ENCODE measurements at places on chromosomes 12 and 14. TPM values are rescaled to one million over a fixed set of nuclear protein-coding genes. Genes with fewer than 3 reads are reported as not detected.

DNA sequence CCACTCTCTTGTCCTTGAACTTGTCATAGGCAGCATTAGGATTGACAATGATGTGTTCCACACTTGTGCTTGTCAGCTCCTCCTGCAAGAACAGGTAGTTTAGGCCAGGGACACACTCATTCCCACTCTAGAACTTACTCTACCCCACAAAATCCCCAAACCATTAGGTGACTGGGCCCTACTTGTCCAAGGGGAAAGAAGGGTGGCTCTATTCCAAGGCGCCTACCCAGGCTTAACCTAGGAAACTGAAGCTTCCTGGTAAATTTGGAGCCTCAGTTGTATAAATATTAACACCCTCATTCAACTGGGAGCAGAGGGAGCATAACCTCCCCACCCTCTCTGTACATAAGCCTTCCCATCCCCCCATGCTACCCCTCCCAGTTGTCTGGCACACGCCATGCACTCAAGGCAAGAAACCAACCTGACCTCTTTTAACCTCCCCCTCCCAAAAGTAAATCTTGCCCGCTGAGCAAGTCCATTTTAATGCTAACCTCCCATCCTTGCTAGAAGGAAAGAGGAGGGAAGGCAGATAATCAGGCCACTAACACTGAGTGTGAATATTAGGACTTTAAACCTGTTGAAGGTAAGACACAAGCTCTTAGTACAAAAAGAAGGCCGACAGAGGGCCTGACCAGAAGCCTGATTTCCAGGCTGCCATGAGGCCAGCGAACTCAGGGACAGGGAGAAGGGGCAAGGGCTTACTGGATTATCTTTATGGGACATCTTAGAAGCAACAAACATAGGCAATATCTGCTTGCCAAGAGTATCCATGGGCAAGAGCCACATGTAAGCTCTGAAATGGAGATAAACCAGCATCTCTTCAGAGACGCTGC, 11.0 kb downstream of the DCTN2 start:
- DNase-seq, result no peak

DNA sequence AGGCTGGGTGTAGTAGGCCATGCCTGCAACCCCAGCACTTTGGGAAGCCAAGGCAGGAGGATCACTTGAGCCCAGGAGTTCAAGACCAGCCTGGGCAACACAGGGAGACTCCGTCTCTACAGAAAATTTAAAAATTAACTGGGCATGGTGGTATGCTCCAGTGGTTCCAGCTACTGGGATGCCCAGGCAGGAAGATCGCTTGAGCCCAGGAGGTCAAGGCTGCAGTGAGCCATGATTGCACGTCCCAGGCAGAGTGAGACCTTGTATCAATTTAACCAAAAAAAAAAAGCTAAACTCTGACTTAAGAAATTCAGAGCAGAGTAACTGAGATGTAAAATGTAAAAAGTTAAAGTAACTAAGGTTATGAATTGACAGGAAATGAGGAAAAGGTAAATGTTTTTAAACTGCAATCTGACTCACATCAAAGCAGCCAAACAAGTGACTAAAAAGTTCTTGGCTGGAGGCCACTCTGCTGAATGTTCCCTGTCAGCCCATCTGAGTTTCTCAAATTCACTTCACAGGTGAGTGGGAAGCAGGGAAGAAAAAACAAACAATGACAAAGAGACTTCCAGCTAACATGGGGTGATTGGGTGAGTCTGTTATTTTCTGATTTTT, 21.3 kb downstream of the PRKD1 start:
- DNase-seq, result no peak

DNA sequence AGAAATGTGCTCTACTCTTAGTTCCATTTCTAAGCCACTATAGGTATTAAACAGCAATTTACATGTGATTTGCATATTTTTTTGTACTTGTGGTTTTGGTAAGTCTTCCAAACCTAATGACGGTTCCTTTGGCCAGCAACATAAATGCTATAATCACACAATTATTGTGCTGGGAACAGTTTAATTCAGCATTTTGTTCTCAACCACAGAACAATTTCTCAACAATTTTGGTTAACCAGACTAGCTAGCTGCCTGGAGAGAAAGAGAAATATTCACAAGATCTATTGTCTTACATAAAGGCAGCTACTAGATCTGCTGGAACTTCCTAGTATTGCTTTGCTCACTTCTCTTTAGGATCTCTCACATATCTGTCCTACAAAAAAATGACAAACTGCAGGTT, 265.3 kb downstream of the SOX5 start:
- no peak for DNase-seq

GRCh38 chr14:94426526-94426925, 26.1 kb downstream of the SERPINA11 start:
- no peak for DNase-seq

- DNase-seq, result peak; percentile 66
Measured at GRCh38 chr12:3076730-3077571, at the start of gene TSPAN9. TSS of gene TSPAN9 (plus strand) at chr12:3077379. CDS start at chr12:3201194, 123,815 bp downstream.

- DNase-seq, result no peak
Measured at GRCh38 chr12:62106547-62107185, 153.5 kb upstream of the USP15 start.

- DNase-seq, result peak; percentile 50
Measured at GRCh38 chr12:96912261-96912660, 5.2 kb downstream of the NEDD1 start.

DNA sequence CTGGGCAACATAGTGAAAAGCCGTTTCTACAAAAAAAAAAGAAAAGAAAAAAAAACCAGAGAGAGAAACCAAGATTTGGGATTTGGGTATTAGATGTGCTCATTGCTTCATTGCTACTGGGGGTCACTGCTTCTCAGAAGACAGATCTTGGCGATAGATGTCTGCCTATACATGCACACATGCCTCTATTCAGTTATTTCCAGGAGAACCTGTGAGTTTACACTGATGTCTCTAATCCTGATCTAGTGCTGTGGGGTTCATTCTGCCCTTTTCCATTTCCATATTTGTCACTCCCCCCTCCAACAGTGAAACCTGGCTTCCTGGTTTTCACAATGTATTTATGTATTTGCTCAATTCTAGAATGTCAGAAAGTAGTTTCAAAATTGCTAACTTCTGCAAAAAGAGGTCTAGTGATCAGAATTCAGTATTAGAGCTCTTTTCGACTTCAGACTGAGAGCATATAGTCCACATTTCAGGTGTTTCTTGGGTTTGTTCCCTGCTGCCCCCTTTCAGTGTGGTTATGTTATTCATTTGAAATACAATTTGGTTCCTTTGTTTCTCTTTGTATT, 111.0 kb downstream of the SLC25A47 start:
- DNase-seq, result no peak

DNA sequence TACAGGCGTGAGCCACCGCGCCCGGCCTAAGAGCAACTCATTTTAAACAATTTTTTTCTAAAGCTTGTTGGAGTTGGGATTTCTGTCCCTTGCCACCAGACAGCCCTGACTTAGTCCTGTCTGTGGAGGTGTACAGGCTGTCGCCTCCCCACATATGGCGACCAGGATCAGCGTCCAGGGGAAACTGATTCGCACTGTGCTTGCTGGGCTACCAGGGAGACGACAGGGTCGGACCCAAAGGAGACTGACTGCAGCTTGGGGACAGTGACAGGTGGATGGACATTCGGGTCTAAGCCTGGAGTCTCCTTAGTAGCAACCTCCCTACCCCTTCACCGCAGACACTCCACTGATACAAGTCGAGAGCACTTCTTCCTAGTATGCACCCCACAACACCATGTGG, 40.3 kb downstream of the TRAFD1 start:
- DNase-seq, result no peak

DNA sequence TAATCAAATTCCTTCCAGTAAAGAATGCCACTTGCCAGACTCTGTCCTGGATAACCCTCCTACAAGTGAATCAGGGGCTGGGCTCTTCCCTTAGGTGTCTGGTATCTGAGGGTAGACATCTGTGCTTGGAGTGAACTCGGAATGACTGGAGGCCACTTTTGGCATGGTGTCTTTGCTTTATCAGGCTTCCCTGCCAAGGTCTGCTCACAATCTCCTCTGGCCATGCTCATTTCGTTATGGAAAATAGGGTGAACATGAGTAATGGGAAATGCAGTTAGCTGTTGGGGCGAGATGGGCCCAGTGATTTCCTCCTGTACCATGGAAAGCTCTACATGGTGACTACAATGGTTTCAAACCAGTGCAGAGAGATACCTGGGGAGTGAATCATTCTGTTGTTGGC, 212.9 kb downstream of the NRXN3 start:
- no peak for DNase-seq

DNA sequence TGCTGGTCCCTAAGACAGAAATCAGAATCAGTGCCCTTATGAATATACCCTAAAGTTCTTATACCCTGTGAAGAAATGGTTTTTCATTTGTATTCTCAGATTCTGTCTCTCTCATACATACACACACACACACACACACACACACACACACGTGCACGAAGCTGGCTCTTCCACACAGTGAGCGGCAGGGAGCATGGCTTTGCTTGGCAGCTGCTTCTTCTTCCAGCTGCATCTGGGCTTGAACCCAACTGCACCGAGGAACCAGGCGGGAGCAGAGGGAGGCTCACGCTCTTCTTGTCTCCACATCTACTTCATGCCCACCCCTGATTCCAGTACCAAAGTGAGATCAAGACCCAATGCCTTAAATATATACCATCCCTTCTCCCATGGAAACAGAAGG, 19.4 kb downstream of the GRIN2B start:
- no peak for DNase-seq

DNA sequence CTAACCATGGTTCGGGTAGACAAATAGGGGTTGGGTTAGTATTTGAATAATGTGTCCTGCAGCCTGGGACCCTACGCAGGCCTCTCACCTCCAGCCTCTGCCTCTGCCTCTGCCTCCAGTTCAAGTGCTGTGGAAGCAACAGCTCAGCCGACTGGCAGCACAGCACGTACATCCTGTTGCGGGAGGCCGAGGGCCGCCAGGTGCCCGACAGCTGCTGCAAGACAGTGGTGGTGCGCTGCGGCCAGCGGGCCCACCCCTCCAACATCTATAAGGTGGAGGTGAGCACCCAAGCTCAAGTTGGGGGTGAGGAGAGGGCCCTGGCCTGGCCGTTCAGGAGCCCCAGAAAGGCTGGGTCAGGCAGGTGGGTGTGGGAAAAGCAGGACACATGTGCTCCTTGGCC, 55.9 kb downstream of the TSPAN11 start:
- DNase-seq, result no peak

- no peak for DNase-seq
Measured at GRCh38 chr12:3563966-3564365, 73.0 kb downstream of the PRMT8 start.

- DNase-seq, result no peak
Measured at GRCh38 chr12:94140556-94140955, 7.8 kb upstream of the PLXNC1 start.

DNA sequence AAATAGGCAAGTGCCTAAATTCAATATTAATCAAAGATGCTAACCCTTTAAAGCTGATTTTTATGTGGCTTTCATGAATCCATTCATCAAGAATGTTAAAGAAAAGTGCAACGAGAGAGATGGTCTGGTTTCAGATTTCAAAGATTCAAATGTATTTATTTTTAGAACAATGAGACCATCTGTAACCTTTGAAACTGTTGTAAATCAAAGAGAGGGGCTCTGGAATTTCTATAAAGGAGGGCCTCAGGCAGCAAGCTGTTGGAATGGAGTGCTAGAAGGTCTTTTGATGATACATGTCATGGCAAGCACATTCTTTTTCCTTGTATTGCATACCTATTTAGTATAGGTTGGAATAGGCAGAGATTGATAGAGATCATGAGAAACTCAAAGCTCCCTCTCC, 433.0 kb downstream of the LRIG3 start:
- DNase-seq, result no peak

- DNase-seq, result no peak
Measured at GRCh38 chr12:44377443-44378187, 498.5 kb downstream of the NELL2 start.

DNA sequence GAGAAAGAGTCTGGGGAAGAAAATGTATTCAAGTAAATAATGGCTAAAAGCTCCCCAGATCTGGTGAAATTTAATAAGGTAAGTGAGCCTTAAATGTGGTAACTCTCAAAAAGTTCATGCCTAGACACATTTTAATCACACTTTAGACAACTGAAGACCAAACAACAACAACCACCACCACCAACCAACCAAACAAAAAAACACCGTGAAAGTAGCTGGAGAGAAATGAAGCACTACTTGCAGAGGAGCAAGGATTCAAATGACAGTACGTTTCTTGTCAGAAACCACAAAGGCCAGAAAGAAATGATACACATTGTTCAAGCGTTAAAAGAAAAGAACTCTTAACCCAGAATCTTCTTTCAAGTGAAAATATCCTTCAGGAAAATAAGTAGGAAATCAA, 208.3 kb downstream of the MYRFL start:
- DNase-seq, result no peak

The SUDS3 gene
- total RNA-seq, result 49.7 TPM

- no peak for DNase-seq
Measured at GRCh38 chr12:131085816-131086591, 132.3 kb downstream of the ADGRD1 start.

- DNase-seq, result no peak
Measured at GRCh38 chr12:93378998-93379325, 1.2 kb downstream of the NUDT4 start.

- no peak for DNase-seq
Measured at GRCh38 chr12:115370207-115370606, 686.2 kb upstream of the TBX3 start.

DNA sequence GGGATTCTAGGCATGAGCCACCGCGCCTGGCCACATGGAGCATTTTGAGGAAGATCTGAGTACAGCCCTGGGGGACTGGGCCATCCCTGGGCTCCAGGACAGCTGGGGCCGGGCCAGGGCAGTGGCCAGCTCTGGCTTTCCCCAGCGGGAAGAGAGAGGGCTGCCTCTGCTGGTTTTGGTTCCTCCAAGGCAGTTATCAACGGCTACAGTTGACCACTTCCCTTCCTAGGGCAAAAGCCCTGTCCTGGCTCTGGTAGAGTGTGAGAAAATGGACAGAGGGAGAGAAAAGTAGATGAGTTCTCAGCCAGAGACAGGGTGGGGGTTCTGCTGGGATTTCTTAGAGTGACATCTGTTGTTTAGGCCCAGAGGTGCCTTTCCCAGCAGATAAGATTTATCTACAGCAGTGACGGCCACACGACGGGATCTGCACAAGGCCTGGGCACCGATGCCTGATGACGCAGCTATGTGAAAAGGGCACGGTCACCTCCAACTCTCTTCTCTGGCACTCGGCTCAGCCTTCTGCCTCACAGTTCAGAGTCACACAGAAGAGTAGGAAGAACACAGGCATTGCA, 5.5 kb upstream of the HVCN1 start:
- no peak for DNase-seq
